ENCODE measurements at places on chromosomes 7 and 10.

GRCh38 chr10:12628964-12629766 lies 279.8 kb downstream of the CAMK1D start:
- no peak for DNase-seq

DNA sequence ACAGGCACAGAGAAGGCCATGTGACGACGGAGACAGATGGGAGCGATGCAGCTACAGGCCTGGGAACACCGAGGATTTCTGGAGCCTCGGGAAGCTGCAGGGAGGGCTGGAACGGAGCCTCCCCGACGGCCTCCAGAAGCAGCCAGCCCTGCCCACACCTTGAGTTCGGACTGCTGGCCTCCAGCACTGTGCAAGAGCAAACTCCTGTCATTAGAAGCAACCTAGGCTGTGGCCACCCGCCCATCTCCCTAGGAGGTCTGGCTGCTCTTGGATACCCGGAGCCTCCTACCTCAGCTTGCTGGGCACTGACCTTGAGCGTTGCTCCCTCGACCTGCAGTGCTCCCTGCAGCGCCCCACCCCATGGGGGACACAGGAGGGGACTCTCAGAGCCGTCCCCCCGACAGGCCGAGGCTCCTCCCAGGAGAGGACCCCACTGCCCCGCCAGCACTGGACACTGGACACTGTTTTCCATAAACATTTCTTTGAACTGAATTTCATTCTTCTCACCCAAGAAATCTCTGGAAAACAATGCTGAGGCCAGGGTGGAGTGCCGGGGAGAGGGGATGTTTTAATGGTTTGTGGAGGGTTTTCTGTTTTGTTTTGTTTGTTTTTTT lies 22.5 kb upstream of the TNRC18 start:
- DNase-seq = no peak

DNA sequence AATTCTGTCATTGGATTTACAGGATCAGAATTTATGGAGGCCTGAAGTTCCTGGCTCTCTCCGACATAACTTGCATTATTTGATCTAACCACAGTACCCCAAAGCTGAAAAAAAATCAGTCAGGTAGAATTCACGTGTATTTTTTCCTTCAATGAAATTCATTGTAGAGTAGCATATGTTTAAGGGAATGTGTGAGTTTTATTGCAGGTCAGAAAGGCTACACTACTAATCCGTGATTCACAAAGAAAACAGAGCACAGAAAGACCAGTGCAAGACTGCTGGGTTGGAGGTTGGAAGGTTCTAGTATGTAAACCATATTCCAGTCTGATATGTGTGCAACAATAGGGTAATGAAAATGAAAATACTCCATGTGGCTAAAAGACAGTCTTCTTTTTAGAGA lies 247.0 kb upstream of the FERD3L start:
- DNase-seq = peak; percentile 11

- DNase-seq = no peak
Measured at GRCh38 chr7:138662076-138662990, 38.8 kb downstream of the SVOPL start.

DNA sequence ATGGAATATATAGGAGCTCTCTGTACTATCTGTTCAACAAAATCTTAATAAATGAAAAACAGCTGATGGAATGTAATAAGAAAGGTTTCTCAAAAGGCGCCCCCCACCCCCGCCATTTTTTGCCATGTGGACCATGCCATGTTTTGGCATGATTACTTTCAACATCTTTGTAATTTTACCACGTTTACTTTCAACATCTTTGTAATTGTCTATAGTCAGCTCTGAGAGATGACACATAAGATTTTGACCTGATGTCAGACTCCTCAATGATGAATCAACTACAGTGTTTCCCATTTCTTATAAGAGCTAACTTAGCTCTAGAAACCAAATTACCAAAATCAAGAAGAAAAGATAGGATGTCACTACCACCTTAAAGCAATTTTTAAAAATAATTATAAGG lies 144.9 kb upstream of the AHR start:
- no peak for DNase-seq

DNA sequence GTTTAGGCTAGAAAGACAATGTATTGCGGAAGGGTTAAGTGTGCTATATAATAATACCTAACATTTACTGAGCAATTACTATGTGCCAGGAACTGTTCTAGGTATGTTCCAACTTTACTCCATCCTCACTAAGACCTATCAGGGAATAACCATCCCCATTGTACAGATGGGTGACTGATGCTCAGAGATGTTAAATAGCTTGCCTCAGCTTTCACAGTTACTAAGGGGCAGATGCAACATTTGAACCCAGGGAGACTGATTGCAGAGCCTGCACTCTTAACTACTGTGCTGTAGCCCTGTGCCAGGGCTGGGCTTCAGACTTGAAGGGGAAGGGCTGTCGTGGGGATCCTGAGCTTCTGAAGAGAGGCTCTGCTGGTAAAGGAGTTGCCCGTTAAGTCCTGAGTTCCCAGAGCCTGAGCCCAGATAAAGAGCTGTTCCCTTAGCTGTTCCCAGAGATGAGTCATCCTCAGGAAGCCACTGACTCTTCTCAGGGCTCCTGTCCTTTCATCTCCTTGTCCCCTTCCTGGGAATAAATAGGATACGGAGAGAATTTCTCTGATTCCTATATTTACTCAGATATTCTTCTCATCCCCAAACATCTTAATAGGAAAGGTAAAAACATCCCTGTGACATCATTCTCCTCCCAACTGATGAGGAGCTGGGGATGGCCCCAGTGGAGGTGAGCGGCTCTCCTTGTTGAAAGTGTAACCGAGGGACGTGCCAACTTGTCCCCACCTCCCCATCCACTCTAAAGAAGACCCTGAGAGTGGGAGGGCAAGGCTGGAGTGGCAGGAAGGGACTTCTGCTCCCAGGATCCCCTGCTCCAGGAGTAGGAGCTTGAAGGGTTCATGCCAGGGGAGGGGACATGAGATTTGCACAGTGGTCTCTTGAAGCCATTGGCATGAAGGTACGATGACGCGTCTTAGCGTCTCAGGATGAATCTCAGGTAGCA lies 28.0 kb upstream of the HABP2 start:
- DNase-seq = no peak

Data from foreskin keratinocyte (primary cell).